HCT116 (cell line): ENCODE measurements at places on chromosomes 3 and 15.

DNA sequence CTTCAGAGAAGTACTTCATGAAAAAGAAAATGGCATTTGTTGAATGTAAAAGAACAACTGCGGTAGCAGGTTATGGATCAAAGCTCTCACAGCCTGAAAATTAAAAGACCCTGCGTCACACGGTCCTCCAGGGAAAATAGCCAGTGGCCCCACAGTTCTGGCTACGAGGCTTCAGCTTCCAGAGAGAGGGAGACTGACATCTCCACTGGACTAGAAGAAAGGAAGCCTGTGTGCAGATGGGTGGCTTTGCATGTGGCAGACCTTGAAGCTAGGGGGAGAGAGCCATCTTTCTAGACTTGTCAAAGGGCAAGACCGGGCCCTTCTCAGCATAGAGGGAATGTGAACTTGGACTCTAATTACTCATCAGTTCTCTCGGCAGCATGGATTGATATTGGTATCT lies 159.4 kb downstream of the SLCO3A1 start:
- no peak for DNase-seq
- H3K27ac ChIP-seq: no peak overlapping the region

DNA sequence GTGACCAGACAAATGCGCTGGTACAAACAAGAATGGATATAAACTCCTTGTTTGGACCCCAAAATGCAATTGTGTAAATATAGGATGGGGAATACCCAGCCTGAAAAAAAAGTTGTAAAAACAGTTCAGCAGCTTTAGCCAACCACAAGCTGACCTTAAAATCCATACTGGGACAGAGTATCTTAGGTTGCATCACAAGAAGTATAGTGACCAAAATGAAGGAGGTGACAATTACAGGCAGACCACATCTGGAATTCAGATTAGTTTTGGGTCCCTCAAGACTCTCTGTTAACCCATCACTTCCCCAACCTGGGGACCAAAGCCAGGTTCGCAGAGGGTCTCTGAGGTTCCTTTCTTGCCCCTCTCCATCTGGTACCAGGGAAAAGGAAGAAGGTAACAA lies 115.9 kb upstream of the PRR20G start:
- no peaks in the 10 kb centered on the region for H3K36me3 ChIP-seq
- no peak overlapping the region for H3K27ac ChIP-seq
- H3K4me3 ChIP-seq: no peak overlapping the region
- H3K4me1 ChIP-seq: peaks cover 48% of the 10 kb centered on the region

- peaks cover 25% of the 10 kb centered on the region for H3K4me1 ChIP-seq
- H3K27ac ChIP-seq: no peak overlapping the region
- H3K36me3 ChIP-seq: no peaks in the 10 kb centered on the region
- no peak overlapping the region for H3K4me3 ChIP-seq
- no peak for DNase-seq
- no peaks in the 10 kb centered on the region for H3K27me3 ChIP-seq
Measured at GRCh38 chr3:182912474-182912873, 67.9 kb downstream of the DCUN1D1 start.

DNA sequence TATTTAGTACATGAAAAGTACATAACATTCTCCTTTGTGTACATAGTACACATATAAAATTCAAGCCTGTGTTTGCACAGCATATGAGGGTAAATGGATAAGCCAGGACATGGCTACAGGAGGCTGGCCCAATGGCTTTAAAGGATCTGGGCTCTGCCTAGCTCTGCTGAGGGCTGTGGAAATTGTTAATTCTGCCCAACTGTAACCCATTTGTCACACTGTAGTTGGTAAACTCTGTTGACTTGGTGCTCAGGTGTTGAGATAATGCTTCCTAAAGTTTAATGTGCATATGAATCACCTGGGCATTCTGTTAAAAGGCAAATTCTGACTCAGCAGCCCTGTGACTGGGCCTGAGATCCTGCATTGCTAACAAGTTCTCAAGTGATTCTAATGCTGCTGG lies 196.5 kb upstream of the ZPLD1 start:
- H3K27ac ChIP-seq: no peak overlapping the region
- H3K4me3 ChIP-seq: no peak overlapping the region
- DNase-seq: no peak
- no peaks in the 10 kb centered on the region for H3K27me3 ChIP-seq
- no peaks in the 10 kb centered on the region for H3K4me1 ChIP-seq
- H3K36me3 ChIP-seq: no peaks in the 10 kb centered on the region

DNA sequence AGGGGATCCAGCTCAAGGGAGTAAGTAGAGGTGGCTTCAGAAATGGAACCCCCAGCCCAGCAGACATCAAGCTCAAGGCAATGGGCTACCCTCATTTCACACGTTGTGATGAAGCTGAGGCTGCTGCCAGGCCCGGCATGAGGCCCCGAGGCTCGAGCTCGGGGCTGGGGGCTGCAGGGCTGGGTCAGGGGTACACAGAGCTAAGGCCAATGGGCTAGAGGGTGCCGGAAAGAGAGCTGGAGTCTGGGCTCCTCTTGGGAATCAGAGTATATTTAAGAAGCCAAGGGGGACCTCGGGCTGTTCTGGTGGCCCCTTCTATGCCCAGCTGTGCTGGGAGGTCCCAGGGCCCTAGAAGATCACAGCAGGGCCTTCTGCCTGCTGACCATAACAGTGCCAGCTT lies 7.4 kb downstream of the PRSS50 start:
- no peaks in the 10 kb centered on the region for H3K36me3 ChIP-seq
- no peak overlapping the region for H3K27ac ChIP-seq
- no peak for DNase-seq
- no peaks in the 10 kb centered on the region for H3K27me3 ChIP-seq
- H3K4me3 ChIP-seq: no peak overlapping the region
